Left ventricle myocardium inferior (tissue), 1 donor: ENCODE measurements at places on chromosomes 6 and 20.

- DNase-seq, result no peak
- no peaks in the 10 kb centered on the region for H3K4me1 ChIP-seq
- H3K27me3 ChIP-seq, result peaks cover 4% of the 10 kb centered on the region
- no peaks in the 10 kb centered on the region for H3K36me3 ChIP-seq
These were observed 9.6 kb upstream of the IL17A start for GRCh38 chr6:52176550-52176949.

DNA sequence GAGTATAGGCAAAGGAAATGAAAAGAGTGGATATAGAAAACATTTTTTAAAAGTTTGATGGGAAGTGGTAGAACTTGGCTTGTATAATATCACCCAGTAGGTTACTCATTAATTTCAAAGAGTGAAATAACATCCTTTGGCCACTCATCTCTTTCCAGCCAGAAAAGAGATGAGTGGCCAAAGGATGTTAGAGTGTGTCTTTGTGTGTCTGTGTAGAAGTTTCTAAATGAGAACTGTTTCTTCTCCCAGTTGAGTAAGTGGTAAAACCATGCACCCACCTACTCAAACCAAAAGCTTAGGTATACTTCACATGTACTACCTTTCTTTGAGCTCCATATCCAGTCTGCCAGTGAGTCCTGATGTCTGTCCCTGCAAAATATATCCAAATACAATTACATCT lies 47.7 kb upstream of the TMEM244 start:
- no peak overlapping the region for H3K4me3 ChIP-seq
- H3K27ac ChIP-seq, result no peak overlapping the region
- no peaks in the 10 kb centered on the region for H3K27me3 ChIP-seq
- H3K36me3 ChIP-seq, result no peaks in the 10 kb centered on the region
- DNase-seq, result no peak
- no peaks in the 10 kb centered on the region for H3K4me1 ChIP-seq

GRCh38 chr6:71386215-71386614 lies 97.6 kb downstream of the OGFRL1 start:
- H3K4me1 ChIP-seq, result peaks cover 78% of the 10 kb centered on the region
- H3K36me3 ChIP-seq, result peaks cover 9% of the 10 kb centered on the region
- H3K27ac ChIP-seq, result no peak overlapping the region
- no peaks in the 10 kb centered on the region for H3K27me3 ChIP-seq
- no peak overlapping the region for H3K4me3 ChIP-seq

GRCh38 chr20:57392512-57393271 lies 1.5 kb downstream of the RBM38 start:
- peak; percentile 68 for DNase-seq
- H3K4me1 ChIP-seq, result peaks cover 80% of the 10 kb centered on the region
- H3K4me3 ChIP-seq, result peak overlapping the region; percentile 80
- peaks cover 26% of the 10 kb centered on the region for H3K36me3 ChIP-seq
- H3K27ac ChIP-seq, result peak overlapping the region; percentile 93
- no peaks in the 10 kb centered on the region for H3K27me3 ChIP-seq

DNA sequence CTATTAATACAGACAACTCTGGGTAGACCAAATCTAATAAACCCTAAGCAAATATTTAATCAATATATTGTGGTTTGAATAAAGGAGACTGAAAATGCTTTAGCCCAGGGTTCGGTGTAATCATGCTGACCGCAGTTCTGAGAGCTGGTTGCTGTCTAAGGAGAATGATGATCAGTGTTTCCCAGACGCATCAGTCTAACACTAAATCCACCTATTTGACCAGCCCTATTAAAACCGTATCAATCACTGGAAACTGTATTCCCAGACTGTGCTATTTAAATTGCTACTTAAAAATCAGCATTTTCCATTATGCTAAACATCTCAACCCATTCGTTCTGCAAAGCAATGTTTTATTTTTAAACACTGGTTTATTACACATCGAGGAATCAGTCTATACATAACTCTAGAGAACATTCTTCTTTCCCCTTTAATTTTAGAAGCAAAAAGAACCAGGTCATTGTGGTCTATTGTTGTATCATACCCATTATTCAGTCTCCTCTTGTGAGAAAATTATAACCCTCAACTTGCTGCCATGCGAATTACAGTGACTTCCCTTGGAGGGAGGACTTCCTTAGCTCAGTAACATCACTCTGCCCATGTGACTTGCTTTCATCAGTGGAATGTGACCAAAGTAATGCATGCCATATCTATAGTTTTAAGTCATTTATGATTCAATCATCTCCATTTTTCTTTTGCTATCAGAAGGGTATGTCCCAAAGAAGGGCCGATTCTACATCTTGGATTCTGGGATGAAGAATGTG lies 515.2 kb upstream of the JAG1 start:
- no peak overlapping the region for H3K4me3 ChIP-seq
- DNase-seq, result no peak
- H3K4me1 ChIP-seq, result no peaks in the 10 kb centered on the region
- H3K27ac ChIP-seq, result no peak overlapping the region
- H3K36me3 ChIP-seq, result no peaks in the 10 kb centered on the region
- no peaks in the 10 kb centered on the region for H3K27me3 ChIP-seq

DNA sequence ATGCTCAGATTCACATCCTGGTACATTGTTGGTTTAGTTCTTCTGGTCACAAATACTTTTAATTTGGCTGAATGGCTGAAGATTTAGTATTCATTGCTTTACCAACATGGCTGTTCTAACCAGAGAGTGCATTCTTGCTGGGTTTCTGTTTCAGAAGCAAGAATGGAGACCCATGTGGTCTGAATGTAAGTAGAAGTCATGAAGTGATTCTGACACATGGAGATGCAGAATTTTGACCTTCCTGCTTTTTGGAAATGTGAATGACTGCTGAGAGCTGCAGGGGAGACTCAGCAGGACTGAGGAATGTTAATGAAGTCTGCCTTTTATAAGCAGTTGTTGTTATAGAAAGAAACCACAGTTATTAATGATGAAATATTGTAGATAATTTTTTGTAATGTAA lies 576.1 kb upstream of the MARCKS start:
- H3K27me3 ChIP-seq, result no peaks in the 10 kb centered on the region
- no peaks in the 10 kb centered on the region for H3K4me1 ChIP-seq
- H3K36me3 ChIP-seq, result no peaks in the 10 kb centered on the region
- DNase-seq, result no peak

DNA sequence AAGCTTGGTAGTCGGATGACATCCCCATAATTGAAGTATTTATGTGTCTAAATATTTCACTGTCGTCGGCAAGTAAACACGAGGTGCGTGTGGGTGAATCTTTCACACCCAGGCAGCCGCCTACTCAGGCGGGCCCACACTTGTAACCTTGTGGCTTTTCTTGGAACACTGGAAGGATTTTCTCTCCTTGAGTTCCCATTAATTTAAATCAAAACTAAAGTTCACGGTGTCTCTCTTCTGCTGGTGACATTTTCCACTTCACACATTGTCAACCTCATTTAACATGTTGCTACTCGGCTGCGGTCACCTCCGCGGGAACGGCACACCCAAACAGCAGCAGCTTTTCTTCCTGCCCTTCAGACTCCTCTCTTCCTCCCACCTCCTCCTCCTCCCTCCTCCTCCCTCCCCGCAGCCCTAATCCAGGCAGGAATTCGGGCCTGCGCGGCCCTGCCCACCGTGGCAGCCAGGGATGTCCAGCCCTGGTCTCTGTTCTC lies 336.6 kb downstream of the QKI start:
- peaks cover 30% of the 10 kb centered on the region for H3K4me1 ChIP-seq
- peak overlapping the region; percentile 88 for H3K27ac ChIP-seq
- H3K4me3 ChIP-seq, result no peak overlapping the region
- no peak for DNase-seq
- no peaks in the 10 kb centered on the region for H3K36me3 ChIP-seq

DNA sequence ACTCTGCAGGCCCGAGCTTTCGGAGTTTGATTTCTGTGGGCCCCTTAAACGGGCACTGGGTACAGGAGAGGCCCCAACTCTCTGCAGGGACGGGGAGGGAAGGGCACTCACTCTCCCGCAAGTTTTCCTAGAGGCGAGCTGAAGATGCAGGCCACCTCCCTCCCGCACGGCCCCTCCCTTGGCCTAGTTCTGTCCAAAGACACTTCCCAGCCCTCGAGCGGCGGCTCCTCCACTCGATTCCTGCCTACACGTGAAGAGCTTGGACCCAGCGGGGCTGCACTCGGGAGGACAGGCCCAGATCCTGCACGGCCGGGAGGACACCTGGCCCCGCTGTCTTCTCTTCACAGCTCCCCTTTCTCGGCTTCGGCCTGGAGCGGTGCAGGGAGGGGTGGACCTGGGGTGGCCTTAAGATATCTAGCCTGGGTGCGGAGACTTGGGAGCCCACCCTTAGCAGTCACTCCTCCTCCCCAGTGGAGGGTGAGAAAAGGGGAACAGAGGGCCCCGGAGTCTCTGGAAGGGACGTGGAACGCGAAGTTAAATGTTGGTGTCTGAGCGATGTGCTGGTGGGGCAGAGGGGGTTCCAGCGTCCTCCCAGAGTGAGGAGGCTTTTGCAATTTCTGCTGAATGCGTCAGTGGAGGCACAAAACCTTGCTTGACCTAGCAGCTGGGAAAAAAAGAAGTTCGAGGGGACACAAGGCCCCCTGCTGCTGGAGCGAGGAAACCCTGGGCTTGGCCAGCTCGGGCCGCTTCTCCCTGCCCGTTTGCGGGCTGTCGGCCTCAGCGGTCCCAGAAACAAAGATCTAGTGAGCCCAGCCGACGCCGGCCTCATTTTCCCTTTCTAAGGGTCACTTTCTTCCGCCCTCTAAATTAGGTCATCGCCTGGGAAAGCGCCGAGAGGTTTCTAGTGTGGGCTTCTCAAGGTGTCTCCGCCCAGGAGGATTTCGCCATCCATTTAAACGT lies 4.9 kb downstream of the OLIG3 start:
- no peak for DNase-seq
- no peak overlapping the region for H3K27ac ChIP-seq
- peaks cover 34% of the 10 kb centered on the region for H3K4me1 ChIP-seq
- H3K27me3 ChIP-seq, result peaks cover 100% of the 10 kb centered on the region
- H3K4me3 ChIP-seq, result peak overlapping the region; percentile 49

GRCh38 chr6:151723152-151723551 lies 84.3 kb upstream of the ESR1 start:
- H3K4me3 ChIP-seq, result no peak overlapping the region
- H3K36me3 ChIP-seq, result no peaks in the 10 kb centered on the region
- H3K27ac ChIP-seq, result no peak overlapping the region
- no peaks in the 10 kb centered on the region for H3K27me3 ChIP-seq

GRCh38 chr20:50574108-50574507 lies 63.9 kb downstream of the PTPN1 start:
- peak overlapping the region; percentile 84 for H3K27ac ChIP-seq
- no peaks in the 10 kb centered on the region for H3K27me3 ChIP-seq
- peaks cover 87% of the 10 kb centered on the region for H3K4me1 ChIP-seq
- no peak for DNase-seq

DNA sequence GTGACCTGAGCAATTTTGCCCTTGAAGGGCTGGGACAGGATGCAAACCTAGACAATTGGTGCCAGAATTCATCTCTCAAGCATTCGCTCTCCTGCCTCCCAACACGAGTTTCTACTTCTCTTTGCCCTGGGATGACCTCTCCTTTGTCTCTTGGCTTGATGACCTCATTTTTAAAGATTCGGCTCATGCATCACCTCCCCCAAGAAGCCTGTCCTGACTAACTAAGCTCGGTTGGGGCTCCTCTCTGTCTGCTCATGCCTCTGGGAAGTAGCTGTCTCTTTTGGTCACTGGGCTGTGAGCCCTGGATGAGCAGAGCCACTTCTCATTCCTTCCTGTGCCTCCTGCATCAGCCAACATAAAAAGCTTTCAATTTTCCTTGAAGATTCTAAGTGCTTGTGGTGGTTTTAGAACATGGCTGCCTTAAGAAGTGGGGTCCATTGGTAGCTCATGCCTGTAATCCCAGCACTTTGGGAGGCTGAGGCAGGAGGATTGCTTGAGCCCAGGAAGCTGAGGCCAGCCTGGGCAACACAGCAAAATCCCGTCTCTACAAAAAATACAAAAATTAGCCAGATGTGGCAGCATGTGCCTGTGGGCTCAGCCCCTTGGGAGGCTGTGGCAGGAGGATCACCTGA lies 11.1 kb upstream of the TCF15 start:
- no peak overlapping the region for H3K4me3 ChIP-seq
- H3K27ac ChIP-seq, result no peak overlapping the region
- peaks cover 10% of the 10 kb centered on the region for H3K4me1 ChIP-seq
- H3K27me3 ChIP-seq, result no peaks in the 10 kb centered on the region
- no peak for DNase-seq

- H3K36me3 ChIP-seq, result no peaks in the 10 kb centered on the region
- H3K4me1 ChIP-seq, result peaks cover 24% of the 10 kb centered on the region
- H3K27ac ChIP-seq, result peak overlapping the region; percentile 61
These were observed 44.2 kb downstream of the AKAP12 start for GRCh38 chr6:151284012-151284411.

DNA sequence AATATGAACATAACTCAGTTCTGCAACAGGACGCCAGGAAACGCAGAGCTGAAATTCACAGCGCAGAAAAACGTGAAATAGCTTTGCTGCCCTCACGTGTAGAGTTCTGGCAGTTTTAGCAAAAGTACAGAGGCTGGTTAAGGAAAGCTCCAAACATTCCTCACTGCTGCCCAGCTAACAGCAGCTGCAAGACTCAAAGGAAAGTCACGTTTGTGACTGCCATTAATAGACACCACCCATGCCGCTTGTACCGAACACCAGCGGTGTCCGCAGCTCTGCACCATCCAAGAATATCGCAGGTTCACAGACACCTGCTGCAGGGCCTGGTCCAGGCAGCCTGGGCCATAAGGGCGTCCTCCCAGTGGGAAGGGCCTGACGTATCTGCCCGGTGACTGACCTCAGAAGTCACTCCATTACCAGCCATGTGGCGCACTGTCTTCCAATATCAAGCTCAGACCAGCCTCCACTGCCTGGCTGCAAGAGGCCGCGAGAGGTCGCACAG lies 61.4 kb downstream of the WDR27 start:
- H3K27ac ChIP-seq, result no peak overlapping the region
- H3K4me1 ChIP-seq, result no peaks in the 10 kb centered on the region
- no peak overlapping the region for H3K4me3 ChIP-seq
- no peaks in the 10 kb centered on the region for H3K27me3 ChIP-seq

GRCh38 chr6:3284436-3284876 lies 25.7 kb downstream of the PSMG4 start:
- H3K27ac ChIP-seq, result no peak overlapping the region
- H3K36me3 ChIP-seq, result peaks cover 5% of the 10 kb centered on the region
- no peak overlapping the region for H3K4me3 ChIP-seq
- no peaks in the 10 kb centered on the region for H3K27me3 ChIP-seq

DNA sequence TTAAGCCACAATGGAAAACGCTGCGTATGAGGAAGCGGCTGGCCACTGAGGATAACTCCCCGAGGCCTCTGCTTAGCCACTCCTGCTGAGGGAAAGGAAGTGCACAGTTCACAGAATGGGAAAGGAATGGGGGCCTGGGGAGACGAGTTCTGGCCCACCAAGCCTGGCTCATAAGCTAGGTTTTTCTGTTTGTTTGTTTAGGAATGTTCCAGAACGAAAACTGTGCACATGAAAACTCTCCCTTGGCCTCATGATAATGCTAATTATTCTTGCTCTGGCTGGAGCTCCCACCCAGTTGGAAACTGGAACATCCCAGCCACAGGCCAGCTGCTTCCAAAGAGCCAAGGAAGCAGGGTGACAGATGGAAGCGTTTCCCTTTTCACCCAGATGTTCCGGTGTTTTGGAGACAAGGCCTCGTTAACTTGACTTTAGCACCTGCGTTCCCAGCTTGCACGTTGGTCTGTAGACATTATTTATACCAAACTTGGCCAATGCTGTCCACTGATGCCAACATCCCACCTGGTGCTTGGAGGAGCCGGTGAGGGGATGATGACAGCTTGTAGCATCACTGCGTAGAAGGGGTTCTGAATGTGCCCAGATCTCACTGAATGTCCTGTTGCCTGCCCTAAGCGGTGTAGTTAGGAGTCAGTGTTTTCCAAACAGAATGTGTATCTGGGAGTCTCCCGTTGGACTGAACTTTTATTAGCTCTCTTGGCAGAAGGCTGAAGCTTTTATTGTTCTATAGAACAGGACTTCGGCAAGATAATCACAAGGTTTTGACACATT lies 34.5 kb downstream of the APCDD1L start:
- DNase-seq, result no peak
- peak overlapping the region; percentile 44 for H3K27ac ChIP-seq
- H3K36me3 ChIP-seq, result no peaks in the 10 kb centered on the region
- no peak overlapping the region for H3K4me3 ChIP-seq
